ENCODE measurements at places on chromosomes 2 and 18.
A peak's percentile ranks its signal among the peaks of the same experiment; 100 is the strongest.

DNA sequence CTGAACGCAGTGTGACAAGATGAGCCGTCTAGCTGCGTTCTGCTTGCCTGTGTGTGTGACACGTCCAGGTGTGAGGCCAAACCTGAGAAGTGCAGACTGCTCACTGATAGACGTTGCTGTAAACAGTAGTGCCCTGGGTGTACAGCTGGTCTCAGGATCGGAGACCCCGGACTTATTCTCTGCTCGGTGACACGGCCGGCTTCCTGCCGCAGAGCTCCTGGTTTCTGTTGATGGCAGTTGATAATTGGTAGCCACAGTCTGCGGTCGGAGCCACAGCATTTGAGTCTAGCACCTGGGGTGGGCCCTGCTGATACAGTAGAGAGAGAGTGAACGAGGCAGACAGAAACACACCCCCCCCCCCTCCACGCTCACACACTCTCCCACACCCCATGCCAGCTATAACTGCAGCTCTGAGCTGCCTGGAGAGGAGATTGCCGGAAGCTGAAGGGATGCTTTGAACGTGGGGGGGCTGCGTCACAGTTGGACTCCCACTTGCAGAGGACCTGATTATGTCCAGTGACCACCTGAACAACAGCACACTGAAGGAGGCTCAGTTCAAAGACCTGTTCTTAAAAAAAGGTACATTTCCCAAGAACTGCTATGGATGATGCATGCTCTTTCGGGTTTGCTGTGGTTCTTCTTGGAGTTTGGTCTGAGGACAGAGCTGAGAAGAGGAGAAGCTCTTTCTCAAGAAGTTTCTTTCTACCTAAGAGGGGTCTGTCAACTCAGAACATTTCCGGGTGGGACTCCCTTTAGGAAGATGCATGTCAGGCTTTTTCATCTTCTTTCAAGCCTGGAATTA lies 114.0 kb downstream of the FAM210A start:
- DNase-seq, result peak; percentile 88

GRCh38 chr2:230246206-230246605 lies 20.7 kb downstream of the SP140 start:
- no peak for DNase-seq

- DNase-seq, result no peak
These were observed 159.5 kb downstream of the COL6A3 start for GRCh38 chr2:237254369-237254861.

DNA sequence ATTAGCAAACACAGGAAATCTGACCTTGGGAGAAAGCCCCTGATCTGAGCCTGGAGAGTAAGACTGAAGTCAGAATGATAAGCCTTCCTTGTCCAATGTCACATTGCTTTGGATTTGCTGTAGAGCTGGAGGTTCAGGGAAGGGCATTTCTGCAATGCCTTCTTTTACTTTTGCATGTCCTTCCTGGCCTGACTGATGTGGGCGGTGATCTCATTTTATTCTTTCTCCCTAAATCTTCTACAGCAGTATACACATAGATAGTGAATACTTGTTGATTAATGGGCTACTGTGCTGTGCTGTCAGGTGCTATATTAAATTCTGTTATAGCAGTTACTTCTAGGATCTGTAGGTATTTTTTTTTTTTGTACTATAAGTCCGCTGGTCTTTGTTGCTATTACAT lies 62.6 kb downstream of the PLCL1 start:
- DNase-seq, result no peak

DNA sequence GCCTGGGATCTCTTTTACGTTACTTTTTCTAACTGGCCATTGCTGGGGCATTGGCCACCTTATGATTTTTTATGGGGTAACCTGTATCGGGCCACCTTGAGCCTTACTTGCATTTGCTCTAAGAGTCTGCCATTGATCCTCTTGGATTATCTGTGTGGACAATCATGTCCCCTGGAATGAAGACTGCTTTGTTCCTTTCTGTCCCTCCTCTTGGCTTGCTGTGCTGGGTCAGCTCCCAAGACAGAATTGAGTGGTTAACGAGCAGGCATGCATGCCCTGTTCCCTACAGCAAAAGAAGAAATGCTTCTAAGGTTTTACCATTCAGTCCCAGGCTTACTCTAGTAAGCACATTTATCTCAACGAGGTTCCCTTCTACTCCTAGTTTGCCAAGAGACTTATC lies 46.3 kb downstream of the MAL start:
- no peak for DNase-seq

GRCh38 chr2:239519089-239519920 lies 118.5 kb upstream of the HDAC4 start:
- no peak for DNase-seq

- no peak for DNase-seq
These were observed 8.1 kb downstream of the STPG4 start for GRCh38 chr2:47147021-47147420.

DNA sequence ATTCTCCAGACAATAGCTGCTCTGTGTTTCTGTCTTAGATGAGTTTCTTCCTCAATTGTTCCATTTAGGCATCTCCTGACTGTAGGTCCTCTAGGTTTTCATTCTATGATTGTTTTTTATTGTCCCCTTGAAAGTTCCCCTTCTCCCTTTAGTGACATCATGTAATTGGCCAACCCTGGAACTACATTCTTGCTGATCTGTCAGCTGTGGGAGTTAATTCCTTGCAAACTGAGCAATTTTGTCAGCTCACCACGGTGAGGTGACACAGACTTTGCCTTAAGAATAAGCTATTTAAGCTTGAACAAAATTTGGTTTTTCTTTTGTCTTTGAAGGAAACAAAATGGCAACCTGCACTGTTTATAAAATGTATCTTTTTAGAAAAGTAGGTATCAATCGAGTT lies 95.9 kb downstream of the TXNL1 start:
- DNase-seq, result no peak

DNA sequence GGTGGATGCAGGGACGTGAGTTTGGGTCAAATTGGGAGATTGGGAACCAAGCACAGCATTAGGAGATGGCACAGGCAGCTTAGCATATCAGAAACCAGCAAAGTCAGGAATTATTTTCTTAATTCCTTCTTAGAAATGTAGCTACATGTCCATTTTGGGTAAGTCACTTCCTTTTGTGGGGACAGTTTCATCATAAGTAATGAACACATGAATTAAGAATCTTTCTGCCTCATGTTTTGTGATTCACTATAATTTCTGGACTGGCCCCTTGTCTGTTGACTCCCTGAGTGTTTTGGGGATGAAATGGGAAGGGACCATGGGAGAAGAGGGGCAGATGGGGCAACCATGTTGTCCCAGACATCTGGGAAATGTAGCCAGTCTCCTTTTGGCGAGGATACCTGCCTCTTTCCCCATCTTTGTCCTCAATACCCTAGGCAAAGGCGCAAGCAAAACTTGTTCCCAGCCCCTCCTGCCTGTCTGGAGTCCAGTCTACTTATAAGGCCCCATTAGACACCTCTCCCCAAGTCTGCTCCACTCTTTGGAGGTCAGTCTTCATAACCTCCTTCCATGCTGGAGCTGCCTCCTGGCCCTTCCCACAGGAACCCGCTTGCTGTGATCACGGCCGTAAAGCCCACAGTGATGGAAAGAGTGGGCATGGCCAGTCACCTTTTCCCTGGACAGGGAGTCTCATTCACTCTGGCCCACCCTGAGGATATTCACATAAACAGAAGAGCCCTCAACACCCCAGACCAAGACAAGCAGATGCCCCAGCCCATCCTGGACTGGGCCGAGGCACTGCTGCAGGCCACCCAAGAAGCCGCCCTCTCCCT lies 25.7 kb downstream of the MTHFD2 start:
- no peak for DNase-seq

GRCh38 chr18:26502823-26503222 lies 45.5 kb downstream of the KCTD1 start:
- DNase-seq, result no peak

DNA sequence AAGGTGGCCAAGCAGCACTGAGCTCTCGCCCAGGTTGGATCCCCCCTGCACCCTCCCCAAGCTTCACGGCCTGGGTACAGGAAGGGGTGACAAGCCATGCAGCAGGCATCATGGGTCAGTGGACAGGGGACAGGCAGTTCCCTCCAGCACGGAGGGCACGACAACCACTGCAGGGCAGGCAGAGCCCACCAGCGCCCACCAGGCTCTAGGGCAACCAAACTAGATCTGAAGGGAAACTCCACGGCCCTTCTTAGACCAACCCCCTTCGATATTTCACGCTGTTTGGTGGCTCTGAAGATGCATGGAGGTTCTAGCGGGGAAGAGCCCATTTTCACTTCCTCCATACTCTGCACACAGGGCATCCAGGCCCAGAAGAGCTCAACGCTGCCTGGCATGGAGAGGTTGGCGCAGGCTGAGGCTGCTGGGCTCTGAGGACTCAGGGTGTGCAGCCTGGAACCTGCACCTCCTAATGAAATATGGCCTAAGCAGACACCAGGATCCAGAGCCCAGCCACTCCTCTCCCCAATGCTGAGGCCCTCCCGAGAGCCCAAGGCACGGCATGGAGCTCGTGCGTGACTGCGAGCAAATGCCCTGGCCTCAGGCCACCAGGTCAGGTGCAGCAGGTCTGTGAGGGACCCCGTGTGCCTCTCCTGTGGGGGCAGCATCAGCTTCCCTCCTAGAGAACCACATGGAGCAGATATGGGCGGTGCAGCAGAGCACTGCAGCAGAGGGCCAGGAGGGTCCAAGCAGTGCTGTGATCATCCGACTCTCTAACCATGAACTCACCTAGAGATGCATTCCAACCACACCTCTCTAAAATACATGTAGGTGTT lies 8.7 kb upstream of the MTERF4 start:
- no peak for DNase-seq

DNA sequence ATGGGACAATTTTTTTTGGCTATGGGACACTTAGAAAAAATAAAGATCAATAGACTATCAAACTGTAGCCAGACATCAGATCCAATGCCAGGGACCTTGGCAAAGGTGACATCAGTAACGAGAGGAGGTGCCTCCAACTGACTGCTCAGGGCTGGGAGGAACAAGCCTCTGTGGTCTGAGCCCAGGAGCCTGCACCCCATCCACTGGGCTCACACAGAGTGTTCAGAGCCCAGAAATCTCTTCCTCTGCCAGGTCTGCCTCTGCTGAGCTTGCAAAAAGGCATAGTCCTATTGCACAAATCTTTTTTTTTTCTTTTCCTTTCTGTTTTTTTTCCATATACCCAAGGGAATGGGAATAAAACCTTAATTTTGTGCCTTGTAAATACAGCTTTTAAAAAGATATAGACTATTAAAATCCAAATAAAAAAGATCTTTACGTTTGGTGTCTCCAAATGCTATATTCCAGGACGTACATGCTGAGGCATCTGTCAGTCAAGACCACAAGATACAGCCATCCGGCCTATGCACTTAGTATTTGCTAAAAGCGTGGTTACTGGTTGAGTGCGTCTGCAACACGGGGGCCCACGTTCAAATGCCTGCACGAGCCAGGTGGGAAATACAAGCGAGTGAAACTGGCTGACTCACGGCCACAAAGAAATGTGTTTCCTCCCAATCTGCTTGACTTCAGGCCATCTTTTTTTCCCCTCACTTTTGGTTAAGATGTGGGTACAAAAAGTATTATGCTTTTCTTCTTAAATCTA lies 7.8 kb upstream of the ARHGAP25 start:
- DNase-seq, result peak; percentile 37

DNA sequence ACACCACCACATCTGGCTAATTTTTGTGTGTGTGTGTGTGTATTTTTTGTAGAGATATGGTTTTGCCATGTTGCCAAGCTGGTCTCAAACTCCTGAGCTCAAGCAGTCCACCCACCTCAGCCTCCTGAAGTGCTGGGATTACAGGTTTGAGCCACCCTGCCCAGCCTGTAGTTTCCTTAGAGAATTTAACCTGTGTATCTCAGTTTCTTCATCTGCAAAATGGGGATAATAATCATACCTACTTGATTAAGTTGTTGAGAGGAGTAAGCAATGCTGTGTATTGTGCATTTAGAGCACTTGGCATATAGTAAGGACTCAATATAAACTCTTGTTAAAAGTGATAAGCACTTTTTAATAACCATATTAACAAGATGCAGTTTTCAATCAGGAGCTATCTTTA lies 6.3 kb upstream of the SANBR start:
- no peak for DNase-seq

GRCh38 chr2:143955401-143956065 lies 564.4 kb downstream of the ZEB2 start:
- no peak for DNase-seq

GRCh38 chr2:237546876-237547395 lies 19.4 kb upstream of the PRLH start:
- no peak for DNase-seq

- DNase-seq, result no peak
These were observed 34.1 kb upstream of the ZDBF2 start for GRCh38 chr2:206240327-206240726.

GRCh38 chr2:11104794-11105660 lies 50.2 kb upstream of the SLC66A3 start:
- no peak for DNase-seq

DNA sequence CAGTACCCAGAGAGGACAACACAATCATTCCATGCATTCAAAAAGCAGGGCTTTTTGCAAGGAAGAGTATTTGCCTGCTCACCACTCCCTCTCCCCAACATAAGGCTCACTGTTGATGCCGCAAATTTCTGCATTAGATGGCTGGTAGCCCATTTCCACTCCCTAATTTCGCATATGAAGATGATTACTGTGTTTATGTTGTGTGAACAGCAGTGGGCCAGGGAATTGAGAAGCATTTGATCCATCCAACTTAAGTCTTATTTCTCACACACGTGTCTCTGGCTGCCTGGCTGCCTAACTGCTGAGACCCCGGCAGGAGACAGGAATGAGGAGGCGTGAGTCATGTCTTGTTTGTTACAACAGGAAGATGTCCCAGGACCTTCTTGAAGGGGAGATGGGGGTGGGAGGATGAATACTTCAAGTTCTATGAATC lies 294.1 kb downstream of the ALK start:
- no peak for DNase-seq

- DNase-seq, result no peak
These were observed 76.8 kb upstream of the EPC2 start for GRCh38 chr2:148567716-148568115.

DNA sequence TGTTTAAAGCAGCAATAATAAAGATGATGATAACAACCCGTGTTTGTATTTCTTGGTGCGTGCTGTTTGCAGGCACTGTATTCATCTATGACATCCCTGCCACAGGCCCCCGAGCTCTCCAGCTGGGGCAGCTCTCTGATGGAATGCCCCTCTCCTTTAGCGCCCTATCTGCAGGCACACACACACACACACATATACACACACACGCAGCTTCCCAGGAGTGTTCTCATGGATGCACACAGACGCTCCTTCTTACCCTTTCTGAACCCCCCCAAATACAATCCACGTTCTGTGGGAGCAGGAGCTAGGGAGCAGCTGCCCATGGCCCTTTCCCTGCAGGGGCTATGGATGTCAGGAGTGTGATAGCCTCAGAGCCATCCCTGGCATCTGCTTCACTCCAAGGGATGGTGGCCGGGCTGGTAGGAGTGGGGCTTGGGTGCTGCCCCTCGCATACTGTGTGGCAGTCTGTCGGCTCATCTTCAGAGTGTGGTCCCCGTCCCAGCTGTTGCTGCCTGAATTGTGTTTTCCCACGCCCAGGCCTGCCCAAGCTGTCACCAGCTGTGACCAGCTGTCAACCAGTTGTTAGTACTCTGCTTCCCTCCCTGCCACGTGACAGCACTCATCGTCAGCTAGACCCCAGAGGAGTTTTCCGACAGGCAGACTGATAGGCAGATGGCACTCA lies 50.8 kb upstream of the MYCN start:
- DNase-seq, result no peak

GRCh38 chr2:160940699-160941098 lies 219.5 kb upstream of the TANK start:
- DNase-seq, result no peak

GRCh38 chr2:236740506-236740905 lies 170.9 kb downstream of the ACKR3 start:
- DNase-seq, result no peak

- no peak for DNase-seq
These were observed 24.1 kb downstream of the GPR35 start for GRCh38 chr2:240649331-240649730.

All from Ammon's horn (tissue), 1 donor.